ENCODE measurements at places on chromosomes 2 and 18.

- DNase-seq = no peak
These were observed 633 bp upstream of the ILKAP start for GRCh38 chr2:238203973-238204683.

DNA sequence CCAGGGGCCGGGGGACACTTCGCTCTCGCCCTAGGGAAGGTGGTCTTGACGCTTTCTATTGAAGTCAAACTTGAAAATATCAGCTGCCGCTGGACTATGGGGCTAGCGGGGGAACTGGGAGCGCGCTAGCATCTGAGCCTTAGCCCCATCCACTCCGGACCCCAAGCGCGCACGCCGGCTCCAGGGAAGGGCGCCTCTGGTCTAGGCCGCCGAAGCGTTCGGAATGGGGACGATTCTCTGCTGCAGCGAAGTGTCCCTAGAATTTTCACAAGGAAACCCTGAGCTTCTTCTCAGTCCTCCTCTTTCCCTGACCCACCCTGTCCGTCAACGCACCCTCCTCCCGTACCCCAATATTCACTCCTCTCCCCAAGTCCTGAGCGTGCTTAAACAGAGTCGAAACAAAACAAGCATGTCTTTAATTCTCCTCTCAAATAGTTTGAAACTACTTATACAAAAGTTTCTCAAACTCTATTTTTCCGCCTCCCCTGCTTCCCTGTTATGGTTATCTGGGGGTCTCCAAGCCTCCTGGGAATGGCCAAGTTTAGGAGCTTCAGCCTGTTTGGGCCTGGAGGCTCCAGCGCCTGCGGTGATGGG, 5.0 kb downstream of the RAX start:
- DNase-seq = no peak

GRCh38 chr2:228916416-228917090, 354.5 kb downstream of the PID1 start:
- no peak for DNase-seq

DNA sequence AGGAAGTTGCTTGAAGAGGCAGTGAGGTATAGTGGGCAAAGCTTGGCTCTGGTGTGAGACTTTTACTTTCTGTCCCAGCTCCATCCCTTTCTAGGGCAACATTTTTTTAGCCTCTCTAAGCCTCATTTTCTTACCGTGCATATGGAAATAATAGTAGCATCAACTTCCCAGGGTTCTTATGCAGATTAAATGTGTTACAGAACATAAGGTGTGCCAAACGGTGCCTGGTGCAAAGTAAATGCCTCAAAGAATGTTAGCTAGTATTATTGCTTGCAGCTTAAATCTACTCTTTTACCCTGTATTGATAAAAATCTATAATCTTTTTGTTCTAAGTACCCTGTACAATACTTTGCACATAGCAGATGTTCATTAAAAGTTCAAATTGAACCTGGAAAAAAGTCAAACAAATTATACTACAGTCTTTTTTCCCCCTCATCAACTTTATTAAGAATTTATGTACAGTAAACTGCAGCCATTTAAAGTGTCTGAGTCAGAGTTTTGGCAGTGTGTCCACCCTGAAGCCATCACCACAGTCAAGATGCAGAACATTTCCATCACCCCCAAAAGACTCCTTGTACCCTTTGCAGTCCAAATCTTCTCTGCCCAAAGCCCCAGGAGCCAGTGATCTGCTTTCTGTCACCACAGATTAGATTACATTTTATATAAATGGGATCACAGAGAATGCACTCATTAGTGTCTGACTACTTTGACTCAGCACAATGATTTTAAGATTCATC, 10.6 kb downstream of the MAPRE2 start:
- no peak for DNase-seq

DNA sequence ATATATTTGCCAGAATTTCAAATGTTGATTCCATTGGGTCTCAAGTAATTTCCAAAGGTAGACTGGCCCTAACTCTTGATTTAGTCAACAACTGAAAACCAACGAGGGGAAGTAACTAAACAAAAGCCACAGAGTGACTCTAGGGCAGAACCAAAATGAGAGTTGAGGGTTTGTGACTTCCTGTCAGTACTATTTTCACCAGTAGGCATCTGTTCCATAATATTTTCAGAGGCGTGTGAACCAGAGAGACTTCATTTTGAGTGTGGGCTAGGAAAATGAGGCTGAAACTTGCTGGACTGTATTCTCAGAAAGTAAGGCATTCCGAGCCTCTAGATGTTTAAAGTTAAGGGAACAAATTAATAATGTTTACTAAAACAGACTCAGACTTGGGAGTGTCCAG, 70.6 kb downstream of the GDF7 start:
- DNase-seq = no peak

DNA sequence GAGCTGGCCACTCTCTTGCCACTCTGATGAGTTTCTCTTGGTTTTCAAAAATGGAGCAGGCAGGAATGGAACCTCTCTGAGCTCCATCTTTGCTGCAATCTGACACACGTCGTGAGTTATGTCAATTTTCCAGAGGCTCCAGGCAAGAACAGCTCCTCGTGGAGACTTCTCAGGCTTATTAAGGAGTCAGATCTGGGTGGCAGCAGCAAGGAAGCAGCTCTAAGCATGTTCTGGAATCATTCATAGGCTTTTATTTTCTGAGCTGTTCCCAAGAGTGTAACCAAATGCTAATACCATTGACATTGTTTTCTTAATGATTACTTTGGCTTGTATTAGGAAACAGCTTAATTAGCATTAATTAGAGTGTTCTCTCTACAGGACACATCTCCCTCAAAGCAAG, 26.1 kb upstream of the PDIA6 start:
- no peak for DNase-seq

DNA sequence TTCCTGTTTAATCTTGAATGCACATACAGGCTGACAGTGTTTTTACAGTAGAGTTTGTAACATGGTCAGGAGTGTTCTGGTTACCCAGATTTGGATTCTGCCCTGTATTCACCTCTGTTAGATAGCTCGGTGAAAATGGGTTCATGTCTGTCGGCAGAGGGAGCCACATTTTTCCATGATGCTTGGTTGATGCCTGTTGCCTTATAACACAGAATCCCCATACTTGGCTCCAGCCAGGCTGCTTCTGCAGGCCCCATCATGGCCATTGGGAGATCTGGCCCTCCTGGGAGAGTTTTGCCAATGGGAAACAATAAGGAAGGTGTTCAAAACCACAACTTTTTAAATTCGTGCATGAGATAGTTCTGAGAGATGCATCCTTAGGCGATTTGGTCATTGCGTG, 78.1 kb downstream of the WDSUB1 start:
- DNase-seq = no peak

DNA sequence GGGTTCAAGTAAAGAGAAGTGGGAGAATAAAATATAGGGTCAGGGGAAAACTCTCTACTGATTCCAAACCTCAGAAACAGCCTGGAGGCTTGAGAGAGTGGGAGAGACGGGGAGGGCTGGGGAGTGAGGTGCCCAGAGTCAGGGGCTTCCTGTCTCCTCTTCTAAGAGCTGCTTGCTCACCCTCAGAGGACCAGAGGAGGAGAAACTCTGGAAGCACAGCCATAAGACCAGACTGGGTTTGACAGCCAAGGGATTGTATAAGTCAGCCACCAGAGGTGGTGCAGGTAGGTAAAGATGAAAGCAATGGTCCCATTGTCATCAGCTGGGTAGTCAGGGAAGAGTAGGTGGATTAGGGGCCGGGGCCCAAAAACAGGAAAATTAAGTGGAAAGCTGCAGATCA, 259.4 kb downstream of the TNS1 start:
- no peak for DNase-seq

GRCh38 chr2:149451417-149452165, 121.2 kb downstream of the LYPD6 start:
- no peak for DNase-seq

DNA sequence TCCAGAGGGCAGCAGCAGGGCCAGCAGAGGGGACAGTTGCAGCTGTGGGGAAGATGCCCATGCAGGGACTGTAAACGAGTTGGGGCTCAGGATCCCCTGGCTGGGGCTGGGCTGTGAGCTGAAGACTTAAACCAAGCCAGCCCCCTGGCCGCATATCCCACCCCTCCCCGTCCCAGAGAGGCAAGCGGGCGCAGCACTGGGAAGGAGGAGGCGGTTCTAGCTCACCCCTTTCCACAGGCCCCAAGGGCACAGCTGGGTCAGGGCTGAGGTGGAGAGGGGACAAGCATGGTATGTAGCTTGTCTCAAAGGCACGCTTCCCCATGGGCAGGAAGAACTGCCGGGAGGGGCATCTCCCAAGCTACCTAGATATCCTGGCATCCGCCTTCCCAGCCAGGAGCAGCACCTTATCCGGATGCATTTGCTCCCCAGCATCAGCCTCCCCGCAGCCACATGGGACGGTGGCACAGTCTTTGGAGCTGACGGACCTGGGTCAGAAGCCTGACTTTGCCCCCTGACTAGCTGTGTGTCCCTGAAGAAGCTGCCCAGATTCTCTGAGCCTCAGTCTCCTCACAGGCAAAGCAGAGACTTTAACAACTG, 75.9 kb downstream of the TFCP2L1 start:
- DNase-seq = no peak

- no peak for DNase-seq
These were observed 46.3 kb downstream of the PPP1R1C start for GRCh38 chr2:182031956-182032355.

GRCh38 chr18:48780201-48780912, 170.4 kb downstream of the SMAD7 start:
- DNase-seq = no peak

DNA sequence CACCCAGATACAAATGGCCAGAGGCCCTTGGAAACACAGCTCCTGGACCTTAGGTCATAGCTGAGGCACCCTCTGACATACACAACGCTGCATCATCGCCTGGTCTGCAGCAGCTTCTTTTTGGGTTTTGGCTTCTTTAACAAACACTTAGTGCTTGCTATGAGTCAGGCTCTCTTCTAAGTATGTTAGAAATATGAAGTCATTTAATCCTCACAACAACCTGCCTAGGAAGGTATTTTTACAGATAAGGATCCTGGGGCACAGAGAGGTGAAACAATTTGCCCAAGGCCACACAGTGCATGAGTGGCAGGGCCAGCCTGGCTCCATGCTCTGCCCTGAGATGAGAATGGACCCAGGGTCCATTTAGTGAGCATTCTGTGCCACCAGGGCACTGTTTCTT, 96.6 kb downstream of the TMEM17 start:
- DNase-seq = no peak

- no peak for DNase-seq
These were observed 161.6 kb downstream of the NEDD4L start for GRCh38 chr18:58205443-58206160.
